ENCODE measurements at places on chromosomes 12 and 14.

DNA sequence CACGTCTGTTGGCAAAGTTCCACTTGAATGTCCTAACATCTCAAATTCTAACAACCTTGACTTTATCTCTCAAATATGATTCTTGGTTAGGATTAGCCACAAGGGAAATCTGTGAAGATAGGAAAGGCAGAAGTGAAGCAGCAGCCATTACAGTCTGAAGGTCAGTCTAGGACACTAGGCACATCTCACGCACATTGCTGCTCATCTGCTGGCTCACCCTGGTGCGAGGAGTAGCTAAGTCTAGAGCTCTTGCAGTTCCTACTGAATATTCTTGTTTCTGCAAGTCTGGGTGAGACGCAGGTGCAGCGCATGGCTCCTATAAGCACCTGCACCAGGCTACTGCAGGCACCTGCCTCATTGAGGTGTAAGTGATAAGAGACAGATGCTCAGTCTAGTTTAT lies 6.4 kb upstream of the SLC25A3 start:
- no peak for DNase-seq

- no peak for DNase-seq
Observed at GRCh38 chr12:124582108-124582424, 14.7 kb upstream of the NCOR2 start.

DNA sequence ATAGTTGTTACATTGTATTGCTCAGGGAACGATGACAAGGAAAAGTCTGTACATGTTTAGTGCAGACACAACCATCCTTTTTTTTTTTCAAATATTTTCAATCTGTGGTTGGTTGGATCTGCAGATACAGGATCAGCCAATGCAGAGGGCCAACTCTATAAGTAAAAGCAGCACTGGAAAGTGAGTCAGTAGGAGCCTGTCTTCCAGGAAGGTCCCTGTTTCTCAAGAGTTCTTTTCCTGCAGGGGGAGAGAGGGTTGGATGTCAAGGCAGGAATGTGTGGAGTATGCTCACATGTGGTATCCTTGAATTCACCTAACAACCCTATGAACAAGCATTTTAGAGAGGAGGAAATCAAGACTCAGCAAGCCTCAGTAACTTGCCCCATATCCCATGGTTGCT lies 409.1 kb downstream of the NPAS3 start:
- DNase-seq = no peak

DNA sequence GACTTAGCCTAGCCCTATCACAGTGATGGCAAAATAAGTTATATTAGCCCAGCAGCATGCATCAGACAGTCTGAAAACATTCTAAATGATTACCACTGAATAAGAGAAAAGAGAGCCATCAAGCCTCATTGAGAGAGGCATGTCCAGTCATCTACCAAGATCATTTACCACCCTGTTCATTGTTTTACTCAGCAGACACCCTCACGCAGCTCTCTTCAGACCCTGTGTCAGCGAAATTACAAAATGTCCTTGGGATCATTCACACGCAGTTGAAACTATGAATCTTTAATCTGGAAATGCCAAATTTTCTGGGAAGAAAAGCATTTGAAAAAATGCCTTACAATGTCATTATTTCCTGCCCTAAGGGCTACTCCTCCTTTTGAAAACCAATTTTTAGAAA lies 89.5 kb downstream of the PTPRO start:
- DNase-seq = no peak

- peak; percentile 28 for DNase-seq
Observed at GRCh38 chr14:53432378-53432802, 279.3 kb upstream of the DDHD1 start.

DNA sequence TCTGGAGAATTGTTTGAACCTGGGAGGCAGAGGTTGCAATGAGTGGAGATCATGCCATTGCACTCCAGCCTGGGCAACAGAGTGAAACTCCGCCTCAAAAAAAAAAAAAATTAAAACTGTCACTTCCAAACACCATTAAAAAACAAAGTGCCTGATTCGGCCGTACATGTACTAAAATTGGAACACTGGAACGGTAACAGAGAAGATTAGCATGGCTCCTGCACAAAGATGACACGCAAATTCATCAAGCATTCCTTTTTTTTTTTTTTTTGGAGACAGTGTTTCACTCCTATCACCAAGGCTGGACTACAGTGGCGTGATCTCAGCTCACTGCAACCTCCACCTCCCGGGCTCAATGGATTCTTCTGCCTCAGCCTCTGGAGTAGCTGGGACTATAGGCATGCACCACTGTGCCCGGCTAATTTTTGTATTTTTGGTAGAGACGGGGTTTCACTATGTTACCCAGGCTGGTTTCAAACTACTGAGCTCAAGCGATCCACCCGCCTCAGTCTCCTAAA lies 40.2 kb upstream of the SINHCAF start:
- no peak for DNase-seq

DNA sequence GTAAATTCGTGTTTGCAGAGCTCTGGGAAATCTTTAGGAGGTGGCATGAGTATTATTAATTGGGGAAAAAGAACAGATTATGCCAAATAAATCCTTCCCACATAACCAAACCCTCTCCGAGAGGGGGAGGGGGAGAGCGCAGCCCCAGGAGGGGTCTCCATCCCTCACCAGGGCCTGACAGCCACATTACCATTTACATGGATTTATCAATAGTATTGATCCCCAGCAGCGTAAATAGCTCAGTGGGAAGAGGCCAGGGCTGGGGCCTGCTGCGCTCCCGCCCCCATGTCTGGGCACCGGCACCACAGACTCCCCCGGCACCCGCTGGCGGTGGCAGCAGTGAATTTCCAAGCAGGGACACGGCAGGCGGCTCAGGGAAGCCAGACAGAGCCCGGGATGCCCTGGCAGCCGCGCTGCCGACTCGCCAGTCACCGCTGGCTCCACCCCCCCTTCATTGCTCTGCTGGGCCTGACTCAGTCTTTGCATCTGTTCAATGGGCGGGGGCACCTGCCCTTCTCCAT lies 2.4 kb downstream of the NCOR2 start:
- DNase-seq = no peak

DNA sequence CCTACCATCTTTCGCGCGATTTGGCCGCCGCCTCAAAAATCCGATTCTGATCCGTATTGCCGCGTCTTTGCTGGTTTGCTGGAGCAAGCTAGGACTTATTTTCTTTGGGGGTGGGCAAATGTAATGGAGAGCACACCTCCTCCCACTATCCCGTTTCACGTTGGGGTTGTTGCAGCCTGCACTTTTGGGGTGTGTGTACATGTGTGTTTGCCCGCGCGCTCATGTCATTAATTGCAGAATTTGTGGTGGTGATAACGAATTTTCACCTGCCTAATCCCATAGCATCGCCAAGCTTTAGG lies 657 bp downstream of the METAP2 start:
- DNase-seq = no peak

DNA sequence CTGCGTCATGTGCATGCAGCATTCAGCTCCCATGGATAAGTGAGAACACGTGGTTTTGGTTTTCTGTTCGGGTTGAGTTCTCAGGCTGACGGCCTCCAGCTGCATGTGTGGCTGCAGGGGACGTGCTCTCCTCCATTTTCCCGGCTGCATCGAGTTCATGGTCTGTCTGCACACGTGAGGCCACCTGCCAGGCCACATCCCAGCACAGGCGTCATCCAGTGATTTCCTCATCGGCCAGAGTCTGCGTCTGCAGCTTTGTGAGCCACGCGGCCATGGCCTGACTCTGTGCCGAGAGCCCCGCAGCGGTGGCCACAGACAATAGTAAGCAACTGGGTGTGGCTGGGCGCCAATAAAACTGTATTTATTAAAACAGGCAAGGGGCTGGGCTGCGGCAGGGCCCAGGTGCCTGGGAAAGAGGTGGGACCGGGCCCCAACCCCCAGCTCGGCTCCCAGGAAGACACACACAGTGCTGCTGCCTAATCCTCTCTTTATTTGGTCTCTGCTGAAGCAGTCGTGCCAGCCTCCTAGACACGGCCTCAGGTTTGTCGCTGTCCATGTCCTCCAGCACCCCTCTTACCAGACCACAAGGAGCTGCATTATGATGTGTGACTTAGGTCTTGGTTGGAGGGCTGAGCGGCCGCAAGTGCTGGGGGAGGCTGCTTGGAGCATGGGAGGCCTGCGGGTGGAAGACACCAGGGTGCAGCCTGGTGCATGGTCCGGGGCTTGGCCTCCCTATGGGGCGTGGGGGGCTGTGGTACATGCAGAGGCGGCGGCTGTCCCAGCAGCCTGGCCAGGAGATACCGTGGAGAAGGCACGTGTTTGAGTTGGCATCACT lies 52.0 kb downstream of the NOC4L start:
- no peak for DNase-seq

DNA sequence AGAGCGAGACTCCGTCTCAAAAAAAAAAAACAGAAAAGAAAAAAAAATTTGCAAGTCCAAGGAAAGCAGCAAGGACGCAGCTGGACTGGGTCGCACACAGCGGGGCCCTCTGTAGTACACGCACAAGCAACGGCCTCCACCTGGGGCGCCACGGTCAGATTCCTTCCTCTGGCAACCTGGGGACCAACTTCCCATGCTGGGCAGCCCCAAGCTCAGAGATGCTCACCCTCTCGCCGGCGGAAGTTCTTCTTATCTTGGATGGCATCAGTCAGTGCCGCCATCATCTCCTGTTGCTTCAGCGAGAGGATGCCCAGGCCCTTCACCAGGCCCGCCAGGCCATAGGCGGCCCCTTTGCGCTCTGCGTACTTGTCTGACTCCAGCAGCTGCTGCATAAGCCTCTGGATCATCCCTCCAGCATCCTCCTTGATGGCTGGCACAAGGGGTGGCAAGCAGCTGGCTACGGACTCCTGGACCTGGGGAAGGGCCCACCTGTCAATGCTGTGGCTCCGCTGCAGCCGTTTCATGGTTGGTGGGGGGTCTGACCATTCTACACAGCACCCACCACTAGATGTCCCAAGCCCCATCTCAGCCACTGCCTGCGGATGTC lies 34.5 kb upstream of the RAB35 start:
- no peak for DNase-seq

DNA sequence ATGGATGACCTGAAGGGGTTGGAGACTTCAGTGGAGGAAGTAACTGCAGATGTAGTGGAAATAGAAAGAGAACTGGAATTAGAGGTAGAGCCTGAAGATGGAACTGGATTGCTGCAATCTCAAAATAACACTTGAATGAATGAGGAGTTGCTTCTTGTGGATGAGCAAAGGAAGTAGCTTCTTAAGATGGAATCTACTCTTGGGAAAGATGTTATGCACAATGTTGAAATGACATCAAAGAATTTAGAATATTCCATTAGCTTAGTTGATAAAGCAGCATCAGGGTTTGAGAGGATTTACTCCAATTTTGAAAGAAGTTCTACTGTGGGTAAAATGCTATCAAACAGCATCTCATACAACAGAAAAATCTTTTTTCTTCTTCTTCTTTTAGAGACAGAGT lies 186.4 kb upstream of the PRKD1 start:
- DNase-seq = no peak

- DNase-seq = no peak
Observed at GRCh38 chr14:89675590-89675989, 258.6 kb upstream of the FOXN3 start.

DNA sequence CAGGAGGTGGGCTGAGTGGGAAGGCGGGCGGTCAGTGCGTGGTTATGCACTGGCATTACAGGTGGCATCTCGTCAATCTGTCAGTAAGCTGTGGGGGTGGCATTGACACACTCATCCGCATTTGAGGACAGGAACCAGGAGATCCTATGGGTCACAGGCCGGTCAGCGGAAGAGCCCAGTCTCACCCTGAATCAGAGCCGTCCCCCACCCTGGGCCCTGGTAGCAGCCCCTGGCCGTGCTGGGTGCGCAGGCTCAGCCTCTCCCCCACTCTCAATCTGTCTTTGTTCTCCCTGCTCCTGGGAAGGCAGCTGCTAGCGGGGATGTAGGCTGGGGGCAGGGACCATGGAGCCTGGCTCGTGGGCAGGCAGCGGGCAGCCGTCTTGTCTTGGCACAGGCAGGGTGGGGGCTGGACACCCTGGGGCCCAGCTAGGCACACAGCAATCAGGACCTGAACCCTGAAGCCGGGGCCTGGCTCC lies 5.1 kb downstream of the INF2 start:
- no peak for DNase-seq

DNA sequence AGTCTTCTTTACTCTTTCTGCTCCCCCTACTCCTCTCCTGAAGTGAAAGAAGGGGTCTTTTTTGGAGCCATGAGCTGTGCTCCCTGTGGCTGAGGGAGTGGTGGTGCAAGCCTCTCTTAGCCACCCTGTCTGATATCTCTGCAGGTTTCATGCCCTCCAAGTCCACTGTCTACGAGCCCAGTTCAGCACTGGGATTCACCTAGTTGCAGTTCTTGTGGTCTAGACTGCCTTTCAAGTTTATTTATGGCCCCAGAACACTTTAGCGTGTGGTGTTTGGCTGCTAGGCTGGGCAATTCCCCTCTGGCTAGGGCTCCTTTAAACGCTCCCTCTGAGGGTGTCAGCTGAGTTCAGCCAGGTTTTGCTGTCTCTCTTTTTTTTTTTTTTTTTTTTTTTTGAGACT lies 908.6 kb downstream of the TRHDE start:
- no peak for DNase-seq

DNA sequence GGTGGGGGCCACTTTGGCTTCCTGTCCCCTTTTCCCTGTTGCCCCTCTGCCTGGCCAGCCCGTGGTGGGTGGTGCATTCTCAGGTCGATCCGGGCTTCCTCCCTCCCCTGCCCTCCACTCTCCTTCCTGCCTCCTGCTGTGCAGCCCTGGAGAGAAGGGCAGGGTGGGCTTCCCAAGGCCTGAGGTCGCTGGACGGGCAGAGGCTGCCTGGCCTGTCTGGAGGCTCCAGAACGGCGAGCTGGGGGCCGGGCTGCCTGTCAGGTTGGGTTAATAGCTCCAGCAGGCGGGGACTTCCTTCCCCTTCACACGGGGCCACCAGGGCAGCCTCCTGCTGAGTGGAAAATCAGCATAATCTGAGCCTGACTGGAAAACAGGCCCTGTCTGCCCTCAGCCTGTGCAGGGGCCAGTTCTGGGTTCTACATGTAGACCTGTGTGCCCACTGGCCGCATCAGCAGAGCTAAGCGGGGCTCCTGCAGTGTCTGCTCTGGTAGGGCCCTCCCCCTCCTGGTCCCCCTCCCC lies 11.3 kb downstream of the KIF26A start:
- DNase-seq = peak; percentile 55

GRCh38 chr12:754851-755562 lies 2.6 kb downstream of the WNK1 start:
- no peak for DNase-seq

DNA sequence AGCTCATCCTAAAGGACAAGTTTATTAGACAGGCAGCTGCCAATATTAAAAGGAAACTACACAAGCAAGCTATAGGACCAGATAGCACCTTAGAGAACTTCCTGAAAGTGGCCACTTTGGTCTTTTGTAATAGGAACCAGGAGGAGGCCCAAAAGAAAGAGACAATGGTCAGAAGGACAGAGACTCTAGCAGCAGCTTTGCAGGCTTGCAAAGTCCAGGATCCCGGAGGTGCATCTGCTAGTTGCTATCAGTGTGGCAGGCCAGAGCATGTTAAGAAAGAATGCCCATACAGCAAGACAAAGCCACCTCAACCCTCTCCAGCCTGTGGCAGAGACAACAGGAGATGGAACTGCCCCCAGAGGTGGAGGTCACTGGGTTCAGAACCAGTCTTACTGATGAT lies 23.4 kb downstream of the APOBEC1 start:
- DNase-seq = no peak

GRCh38 chr14:69917287-69917686 lies 38.1 kb downstream of the SMOC1 start:
- no peak for DNase-seq

- no peak for DNase-seq
Observed at GRCh38 chr14:55388160-55388559, 23.5 kb downstream of the ATG14 start.
